Nucleus accumbens (tissue), 56 donors: ENCODE measurements at places on chromosomes 7 and 10.

DNA sequence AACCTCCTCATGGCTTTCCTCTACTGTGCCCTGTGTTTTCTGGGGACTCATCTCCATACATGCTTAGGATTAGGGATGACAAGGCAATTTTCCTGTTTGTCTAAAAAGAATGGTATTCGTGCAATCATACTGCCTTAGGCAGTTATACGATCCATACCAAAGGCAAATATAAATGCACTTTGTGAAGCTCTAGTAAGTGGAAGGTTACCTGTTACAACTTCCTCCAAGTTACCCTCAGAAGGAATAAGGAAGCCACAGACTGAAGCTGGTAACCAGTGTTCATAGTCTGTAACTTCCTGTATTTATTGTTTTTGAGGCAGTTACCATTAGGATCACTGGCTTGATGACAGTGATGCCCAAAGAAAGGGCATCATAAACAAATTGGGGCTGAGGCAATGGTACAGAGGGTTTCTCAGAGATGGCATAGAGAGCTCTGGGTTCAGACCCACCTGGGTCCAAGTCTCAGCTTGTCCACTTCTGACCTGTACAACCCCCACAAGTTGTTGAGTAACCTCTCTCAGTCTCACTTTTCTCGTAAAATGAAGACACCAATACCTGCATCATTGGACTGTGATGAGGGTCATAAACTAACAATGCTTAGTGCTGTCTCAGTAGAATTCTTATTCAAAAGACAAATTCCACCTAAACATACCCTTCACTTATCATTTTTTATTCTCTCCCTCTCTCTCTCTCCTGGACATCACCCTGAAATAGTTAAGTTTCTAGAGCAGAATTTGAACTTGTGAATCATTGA, 138.2 kb downstream of the ELMO1 start:
- no peak for DNase-seq

GRCh38 chr7:149291781-149292461, 29.9 kb downstream of the ZNF783 start:
- DNase-seq = no peak

DNA sequence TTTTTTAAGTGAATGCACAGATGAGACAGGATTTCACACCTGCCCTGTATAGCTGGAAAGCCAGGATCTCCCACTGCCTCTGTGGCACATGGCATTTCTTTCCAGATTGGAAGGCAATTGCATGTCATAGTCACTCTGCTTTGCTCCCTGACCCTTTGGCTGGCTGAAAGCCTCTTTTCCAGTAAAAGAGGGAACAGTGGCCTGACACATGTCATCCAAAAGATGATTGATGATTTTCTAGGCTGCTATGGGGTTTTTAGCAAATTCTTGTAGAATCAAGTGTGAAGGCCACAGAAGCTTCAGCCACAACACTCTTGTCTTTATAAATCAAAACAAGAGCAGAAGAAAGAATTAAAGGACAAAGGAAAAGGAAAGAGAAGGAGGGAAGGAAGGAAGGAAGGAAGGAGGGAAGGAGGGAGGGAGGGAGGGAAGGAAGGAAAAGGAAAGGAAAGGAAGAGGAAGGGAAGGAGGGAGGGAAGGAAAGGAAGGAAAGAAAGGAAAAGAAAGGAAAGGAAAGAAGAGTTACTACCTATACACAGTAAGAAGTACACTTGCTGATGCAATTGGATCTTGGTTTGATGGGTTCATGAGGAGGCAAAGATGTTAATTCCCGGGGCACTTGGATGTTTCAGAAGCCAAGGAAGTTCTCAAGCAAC, 158.9 kb upstream of the FRMD4A start:
- no peak for DNase-seq

DNA sequence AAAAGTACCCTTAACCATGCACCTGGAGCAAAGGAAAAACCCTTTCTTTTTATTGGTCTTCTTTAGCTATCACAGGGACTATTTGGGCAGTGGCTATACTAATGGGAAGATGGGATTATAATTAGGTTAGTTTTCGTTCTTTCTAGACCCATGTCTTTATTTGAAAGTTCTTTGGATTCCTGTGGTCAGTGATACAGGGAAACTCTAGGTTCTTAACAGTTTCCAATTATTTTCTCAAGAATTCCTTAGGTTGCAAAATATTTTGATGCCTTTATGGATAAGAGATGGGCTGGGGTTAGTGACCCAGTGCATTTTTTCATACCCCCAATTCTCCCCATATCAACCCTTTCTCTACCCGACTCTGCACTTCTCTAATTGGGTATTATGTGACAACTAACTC, 49.0 kb downstream of the ADD3 start:
- DNase-seq = no peak
